Uterine smooth muscle cell (primary cell): ENCODE measurements at places on chromosomes 7 and 10. TPM values are rescaled to one million over a fixed set of nuclear protein-coding genes. Genes with fewer than 3 reads are reported as not detected.

Gene SRGN
- total RNA-seq = 28.6 and 94.5 TPM in 2 replicates

Gene CHAT
- total RNA-seq = not detected in 2 replicates

Gene PKD1L1
- total RNA-seq = under 0.01 TPM in 2 replicates

Gene PAPSS2
- 77.7 and 112 TPM in 2 replicates for total RNA-seq

Gene LRGUK
- 0.12 and 0.22 TPM in 2 replicates for total RNA-seq

Gene DRGX
- total RNA-seq = not detected in 2 replicates

Gene GPR15LG
- total RNA-seq = not detected in 2 replicates

Gene HTR5A
- total RNA-seq = under 0.01 TPM in 1 of 2 replicates, not detected in the other

Gene RAB11FIP2
- total RNA-seq = 23.5 and 24.9 TPM in 2 replicates

Gene CDHR3
- total RNA-seq = 4.0 and 5.9 TPM in 2 replicates

Gene ANKIB1
- total RNA-seq = 52.7 and 68.1 TPM in 2 replicates

Gene ELAPOR2
- total RNA-seq = 3.1 and 3.3 TPM in 2 replicates

Gene SLC26A5
- total RNA-seq = not detected in 2 replicates

Gene PLEKHS1
- total RNA-seq = not detected in 2 replicates

Gene GIMAP1
- total RNA-seq = under 0.01 and 0.12 TPM in 2 replicates

Gene SLC13A4
- under 0.01 and 0.22 TPM in 2 replicates for total RNA-seq

Gene SOSTDC1
- total RNA-seq = not detected in 2 replicates

Gene FRG2B
- not detected in 2 replicates for total RNA-seq

Gene HOXA4
- total RNA-seq = 0.22 and 0.37 TPM in 2 replicates

Gene VIPR2
- not detected in 2 replicates for total RNA-seq

Gene COL13A1
- total RNA-seq = 31.8 and 35.9 TPM in 2 replicates

Gene SYPL1
- total RNA-seq = 66.1 and 67.6 TPM in 2 replicates

Gene ZNF212
- 4.0 and 5.4 TPM in 2 replicates for total RNA-seq

Gene NPM3
- total RNA-seq = 156 and 182 TPM in 2 replicates

Gene DPCD
- 58.8 and 70.0 TPM in 2 replicates for total RNA-seq

Gene REEP3
- total RNA-seq = 51.8 and 63.4 TPM in 2 replicates

Gene TSPAN15
- total RNA-seq = 1.2 and 1.4 TPM in 2 replicates

Gene GNAI1
- 51.7 and 56.4 TPM in 2 replicates for total RNA-seq

Gene OR2A1
- not detected in 2 replicates for total RNA-seq

Gene RADIL
- 0.50 and 1.1 TPM in 2 replicates for total RNA-seq

Gene GPER1
- total RNA-seq = 3.0 and 4.5 TPM in 2 replicates

Gene ABCC2
- total RNA-seq = 0.55 and 0.75 TPM in 2 replicates

Gene AKR1E2
- total RNA-seq = 6.5 and 24.9 TPM in 2 replicates

Gene HOXA3
- under 0.01 and 1.2 TPM in 2 replicates for total RNA-seq

Gene TRDMT1
- 6.6 and 12.3 TPM in 2 replicates for total RNA-seq

Gene CTAGE15
- 0.75 TPM in 1 of 2 replicates, not detected in the other for total RNA-seq

Gene TMEM178B
- total RNA-seq = under 0.01 TPM in 1 of 2 replicates, not detected in the other
